ENCODE measurements at places on chromosomes 3 and 15.
A peak's percentile ranks its signal among the peaks of the same experiment; 100 is the strongest.

DNA sequence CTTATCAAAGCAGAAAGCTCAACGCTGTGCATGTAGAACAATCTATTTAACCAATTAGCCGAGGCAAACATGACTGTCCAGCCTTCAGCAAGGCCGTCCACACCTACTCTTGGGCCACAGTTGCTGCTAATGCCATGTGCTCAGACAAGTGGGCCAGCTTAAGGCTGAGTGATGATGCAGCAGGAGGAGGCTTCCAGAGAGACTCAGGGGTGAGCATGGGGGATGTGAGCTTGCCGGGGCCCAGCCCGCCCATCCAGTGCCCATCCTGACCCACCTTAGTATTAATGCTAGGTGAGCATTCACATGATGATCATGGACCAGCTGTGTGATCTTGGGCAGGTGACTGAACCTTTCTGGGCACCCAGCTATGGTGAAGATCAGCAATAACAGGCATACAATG, 150.1 kb downstream of the TPRA1 start:
- no peak for DNase-seq

- DNase-seq, result no peak
Measured at GRCh38 chr15:27123808-27124207, 152.8 kb downstream of the GABRG3 start.

DNA sequence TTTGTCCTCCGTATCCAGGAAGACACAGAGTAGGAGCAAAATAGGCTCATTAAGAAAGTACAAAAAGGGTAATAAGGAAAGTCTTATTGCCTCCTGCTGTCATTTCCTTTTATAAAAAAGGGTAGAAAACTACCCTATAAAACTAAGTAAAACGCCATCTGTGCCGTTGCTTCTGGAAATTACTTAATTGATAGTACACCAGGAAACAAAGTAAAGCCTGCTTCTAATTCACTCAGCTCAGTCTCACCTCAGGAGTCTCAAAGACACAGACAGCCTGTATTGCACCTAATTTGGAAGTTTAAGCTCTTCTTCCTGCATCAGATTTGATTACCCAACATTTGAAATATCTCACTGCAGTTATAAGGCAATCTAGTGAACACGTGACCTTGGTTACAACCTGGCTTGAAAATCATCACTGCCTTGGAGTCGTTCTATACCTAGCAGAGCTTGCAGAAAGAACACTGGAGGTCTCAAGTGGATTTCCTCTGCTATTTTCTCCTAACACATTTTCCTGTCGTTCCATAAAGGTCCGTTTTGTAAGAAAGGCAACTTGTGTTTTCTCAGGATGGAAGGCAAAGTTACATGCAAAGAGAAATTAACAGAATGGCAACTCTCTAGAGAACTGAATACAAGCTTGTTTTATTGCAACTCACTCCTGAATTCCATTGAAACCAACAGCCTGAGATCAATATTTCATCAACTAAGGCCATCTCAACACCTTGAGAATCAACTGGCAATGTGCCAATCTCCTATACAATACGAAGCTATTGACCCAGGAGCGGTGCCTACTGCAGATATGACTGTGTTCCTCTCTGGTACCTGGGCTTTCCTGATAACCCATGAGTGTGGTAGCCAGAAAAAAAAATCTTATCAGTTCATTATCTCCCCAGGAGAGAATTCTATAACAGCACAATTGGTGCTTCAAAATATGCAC, 203.3 kb upstream of the LMCD1 start:
- no peak for DNase-seq

- DNase-seq, result no peak
Measured at GRCh38 chr3:48405343-48405881, 24.5 kb downstream of the PLXNB1 start.

DNA sequence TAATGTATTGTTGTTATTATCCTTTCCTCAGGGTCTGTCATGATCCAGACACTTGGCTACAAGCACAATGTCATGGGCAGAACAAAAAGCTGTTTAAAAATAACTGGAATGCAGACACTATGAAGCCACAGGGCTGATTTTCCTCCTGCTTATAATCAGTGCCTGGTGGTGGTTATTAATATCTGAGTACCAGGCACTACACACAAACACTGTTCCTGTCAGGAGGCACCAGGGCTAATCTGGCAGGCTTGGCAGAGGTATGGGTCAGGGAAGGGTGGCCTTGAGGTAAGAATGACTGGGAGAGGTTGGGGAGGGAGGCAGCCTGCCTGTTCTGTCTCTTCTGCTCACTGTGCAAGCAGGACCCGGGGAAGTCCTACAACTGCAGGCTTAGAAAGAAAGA, 67.2 kb downstream of the WDR76 start:
- DNase-seq, result no peak

GRCh38 chr3:28018925-28019718, 222.3 kb upstream of the CMC1 start:
- no peak for DNase-seq

DNA sequence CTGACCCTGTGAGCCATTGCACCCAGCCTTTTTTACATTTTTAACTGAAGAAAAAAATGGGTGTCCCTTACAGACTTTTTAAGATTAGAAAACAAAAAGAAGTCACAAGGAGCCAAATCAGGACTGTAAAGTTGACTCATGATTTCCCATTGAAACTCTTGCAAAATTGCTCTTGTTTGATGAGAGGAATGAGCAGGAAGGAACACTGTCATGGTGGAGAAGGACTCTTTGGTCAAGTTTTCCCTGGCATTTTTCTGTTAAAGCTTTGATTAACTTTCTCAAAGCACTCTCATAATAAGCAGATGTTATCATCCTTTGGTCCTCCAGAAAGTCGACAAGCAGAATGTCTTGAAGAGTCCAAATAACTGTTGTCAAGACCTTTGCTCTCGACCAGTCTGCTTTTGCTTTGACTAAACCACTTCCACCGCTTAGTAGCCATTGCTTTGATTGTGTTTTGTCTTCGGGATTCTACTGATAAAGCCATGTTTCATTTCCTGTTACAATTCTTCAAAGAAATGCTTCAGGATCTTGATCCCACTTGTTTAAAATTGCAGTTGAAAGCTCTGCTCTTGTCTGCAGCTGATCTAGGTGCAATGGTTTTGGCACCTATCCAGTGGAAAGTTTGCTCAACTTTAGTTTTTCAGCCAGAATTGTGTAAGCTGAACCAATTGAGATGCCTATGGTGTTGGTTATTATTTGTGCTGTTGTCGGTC, 369.4 kb downstream of the MAGI1 start:
- no peak for DNase-seq

DNA sequence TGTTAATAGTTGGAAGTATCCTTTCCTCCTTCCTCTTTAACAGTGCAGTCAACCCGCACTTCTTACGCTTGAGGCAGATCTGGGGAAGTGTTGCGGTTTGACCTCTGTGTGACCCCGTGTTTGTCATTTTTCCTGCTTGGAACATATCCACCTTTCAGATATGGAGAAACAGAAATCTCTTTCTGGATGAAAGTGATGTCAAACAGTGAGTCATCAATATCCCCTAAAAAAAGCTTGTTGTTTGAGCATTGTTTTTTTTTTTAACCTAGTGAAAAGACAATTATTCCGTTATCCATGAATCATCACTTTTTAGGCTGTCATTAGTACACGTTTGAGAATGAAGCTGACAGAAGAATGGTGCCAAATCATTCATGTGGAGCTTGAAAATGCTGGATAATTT, 293.7 kb downstream of the ARPP21 start:
- no peak for DNase-seq

DNA sequence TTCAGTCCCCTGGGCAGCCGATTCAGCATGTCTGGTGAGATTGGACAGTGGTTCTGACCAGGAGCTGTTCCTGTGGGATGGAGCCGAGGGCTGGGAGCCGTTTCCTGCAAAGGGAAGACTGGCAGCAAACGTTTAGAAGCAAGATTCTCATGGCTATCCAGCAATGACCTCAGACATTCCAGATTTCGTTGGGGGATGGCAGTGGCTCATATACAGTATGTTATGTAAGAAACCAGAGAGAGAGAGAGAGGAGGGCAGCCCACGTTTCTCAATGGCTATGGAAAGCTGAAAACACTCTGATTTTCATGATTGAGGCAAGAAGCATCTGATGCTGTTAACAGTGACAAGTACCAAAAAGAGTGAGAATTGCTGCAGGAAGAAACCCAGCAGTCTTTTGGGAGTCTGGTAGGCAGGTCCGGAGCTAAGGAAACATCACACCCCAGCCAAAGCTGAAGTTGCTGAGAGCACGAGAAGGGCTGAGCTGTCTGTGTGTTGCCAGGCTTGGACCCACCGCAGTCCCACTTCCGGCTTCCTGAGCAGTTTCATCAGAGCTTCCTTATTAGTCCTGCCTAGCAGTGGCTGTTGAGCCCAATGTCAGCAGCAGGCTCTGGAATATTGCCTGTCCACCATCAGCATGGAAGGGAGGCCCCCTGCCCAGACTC, 25.6 kb upstream of the VPS8 start:
- DNase-seq, result no peak

GRCh38 chr3:129616713-129617112, 10.2 kb upstream of the PLXND1 start:
- DNase-seq, result no peak

- DNase-seq, result no peak
Measured at GRCh38 chr15:78761891-78762385, 49.3 kb downstream of the ADAMTS7 start.

GRCh38 chr3:76410762-76411281, 625.5 kb upstream of the ZNF717 start:
- DNase-seq, result no peak

DNA sequence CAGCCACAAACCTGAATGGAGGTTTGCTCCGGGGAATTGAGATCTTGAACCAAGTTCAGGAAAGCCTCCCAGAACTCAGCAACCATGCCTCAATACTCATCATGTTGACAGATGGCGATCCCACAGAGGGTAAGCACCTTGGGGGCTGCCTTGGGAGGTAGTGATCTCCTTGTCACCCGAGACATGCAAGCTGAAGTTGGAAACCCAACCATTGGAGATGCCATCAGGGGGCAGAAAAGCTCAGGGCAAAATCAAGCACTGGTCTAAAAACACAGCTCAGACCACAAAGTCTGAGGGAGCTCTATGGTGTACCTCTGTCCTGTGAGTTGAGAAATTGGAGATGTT, 5.8 kb downstream of the ITIH1 start:
- DNase-seq, result no peak

DNA sequence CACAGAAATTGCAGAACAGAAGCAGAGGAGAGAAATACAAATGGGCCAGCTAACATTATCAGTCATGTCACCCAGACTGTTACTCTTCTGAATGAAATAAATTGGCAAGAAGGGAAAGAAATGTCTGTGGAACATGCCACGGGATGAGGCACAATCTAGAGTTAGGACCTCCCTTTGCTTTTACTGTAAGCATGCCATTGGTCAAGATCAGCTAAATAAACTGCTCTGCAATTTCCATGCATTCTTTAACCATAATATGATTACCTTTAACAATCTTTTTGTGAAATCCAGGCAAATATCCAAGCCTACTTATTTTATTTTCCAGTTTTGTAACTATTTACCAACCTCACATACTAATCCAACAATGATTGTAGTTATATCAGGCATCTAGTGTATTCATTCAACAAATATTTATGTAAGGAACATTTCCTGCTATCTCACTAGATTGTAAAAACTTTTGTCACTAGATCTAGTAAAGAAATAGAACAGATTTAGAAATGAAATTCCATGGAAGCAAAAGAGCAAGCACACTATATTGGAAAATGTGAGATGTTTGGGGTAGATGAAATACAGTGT, 383.4 kb downstream of the MECOM start:
- no peak for DNase-seq

DNA sequence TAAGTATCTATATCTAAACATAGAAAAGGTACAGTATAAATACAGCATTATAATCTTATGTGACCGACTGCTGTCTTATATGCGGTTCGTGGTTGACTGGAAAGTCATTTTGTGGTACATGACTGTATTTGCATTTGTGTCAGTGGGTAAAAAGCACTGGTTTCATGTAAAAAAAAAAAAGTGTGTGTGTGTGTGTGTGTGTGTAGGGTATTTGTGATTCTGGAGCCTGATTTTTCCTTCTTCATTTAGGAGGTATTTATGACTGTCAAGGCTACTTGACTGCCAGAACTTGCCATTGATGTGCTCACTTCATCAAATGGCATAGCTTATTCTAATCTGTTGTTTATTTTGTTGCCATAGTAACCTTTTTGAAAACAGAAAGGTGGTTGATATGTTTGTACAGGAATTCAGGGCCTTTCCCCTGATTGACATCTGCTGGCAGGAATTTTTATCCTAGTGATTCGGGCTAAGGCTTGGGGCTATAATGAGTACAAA, 63.2 kb downstream of the AKAP13 start:
- DNase-seq, result peak; percentile 9

- no peak for DNase-seq
Measured at GRCh38 chr15:68794863-68795262, 25.8 kb downstream of the ANP32A start.

DNA sequence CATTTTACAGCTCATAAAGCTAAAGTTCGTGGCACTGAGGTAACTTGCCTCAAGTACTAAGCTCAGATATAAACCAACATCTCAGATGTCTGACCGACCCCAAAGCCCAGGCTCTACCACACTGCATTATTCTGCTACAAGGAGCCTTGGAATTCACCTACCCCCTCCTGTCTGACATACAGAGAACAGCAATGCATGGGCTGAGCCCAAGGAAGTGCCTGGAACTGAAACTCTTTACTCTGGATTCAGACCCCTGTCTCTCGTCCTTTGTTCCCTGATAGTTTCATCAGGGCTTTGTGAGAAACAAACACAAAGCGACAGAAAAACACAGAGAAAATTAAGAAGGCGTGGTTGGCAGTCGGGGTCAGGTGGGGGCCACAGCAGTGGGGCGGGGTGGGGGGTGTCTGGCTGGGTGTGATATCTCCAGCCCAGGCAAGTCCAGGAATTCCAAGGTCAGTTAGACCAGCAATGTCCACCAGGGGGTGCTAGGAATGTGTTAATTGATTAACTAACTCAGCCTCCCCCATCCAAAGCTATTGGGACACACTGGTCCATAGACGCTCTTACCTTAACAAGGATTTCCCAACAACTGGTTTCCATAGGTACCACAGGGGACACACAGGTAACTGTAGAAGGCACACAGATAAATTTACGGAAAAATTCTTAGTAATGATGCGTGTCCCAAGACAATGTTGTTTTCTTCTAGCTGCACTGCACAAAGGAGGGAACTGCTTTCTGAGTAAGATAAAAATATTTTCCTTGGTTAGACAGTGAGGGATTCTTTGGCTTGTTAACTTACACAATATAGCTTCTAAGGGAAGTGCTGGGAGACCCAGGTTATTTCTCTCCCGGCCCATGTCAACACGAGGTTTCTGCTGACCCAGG, 18.8 kb upstream of the SSUH2 start:
- DNase-seq, result peak; percentile 1

DNA sequence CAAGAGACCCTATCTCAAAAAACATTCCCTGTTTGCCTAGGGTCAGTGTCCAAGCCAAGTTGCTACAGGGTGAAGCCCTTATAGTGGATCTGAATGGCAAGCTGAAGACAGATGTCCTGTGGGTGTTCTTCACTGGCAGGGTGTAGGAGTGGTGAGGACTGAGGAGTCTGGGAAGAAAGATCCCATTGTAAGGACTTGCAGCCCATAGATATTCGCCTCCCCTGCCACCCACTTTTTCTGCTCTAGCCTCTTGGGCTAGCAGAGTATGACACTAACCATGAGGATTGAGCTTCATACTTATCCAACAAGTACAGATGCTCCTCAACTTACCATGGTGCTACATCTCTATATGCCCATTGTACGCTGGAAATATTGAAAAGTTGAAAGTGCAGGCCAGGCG, 13.2 kb downstream of the CYP19A1 start:
- DNase-seq, result no peak

All from NCI-H1930 (cell line).